ENCODE measurements at places on chromosomes 6 and 20.

DNA sequence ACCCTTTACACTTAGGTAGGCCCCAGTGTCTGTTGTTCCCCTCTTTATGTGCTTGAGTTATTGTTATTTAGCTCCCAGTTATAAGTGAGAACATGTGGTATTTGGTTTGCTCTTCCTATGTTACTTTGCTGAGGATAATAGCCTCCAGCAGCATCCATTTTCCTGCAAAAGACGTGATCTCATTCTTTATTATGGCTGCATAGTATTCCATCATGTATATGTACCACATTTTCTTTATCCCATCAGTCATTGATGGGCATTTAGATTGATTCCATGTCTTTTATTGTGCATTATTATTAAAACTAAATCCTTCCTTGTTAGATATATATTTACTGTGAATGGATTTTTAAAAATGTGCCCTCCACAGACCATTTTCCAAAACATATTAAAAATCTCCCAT lies 1137.3 kb upstream of the ADGRB3 start:
- DNase-seq = no peak

DNA sequence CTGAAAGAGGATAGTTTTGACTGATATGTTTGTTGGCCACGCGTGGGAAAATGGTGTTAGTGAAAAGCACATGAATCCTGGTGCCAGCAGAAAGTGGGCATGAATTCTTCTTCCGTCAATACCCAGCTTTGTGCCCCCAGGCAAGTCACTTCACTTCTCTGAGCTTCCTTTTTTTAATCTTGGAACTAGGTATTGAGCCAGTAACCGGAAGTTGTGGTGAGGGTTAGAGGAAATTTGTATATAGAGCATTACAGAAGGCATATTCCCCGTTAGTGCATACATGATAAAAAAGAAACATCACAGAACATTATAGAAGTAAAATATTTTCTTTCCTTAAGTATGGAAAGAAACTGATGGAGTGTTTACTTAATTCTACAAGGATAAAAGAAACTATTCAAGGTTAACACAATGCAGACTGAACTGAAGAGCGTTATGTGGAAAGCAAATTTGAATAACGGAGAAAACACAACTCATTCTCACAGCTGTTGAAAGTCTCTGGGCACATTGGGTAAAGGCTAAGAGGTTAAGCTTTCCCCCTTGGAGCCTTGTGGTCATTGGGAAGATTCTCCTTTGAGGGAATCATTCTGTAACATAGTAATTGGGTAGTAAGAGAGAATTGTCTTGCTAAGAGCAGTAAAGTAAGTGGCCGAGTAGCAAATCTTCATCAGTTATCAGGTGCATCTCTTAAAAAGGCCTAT lies 223.1 kb downstream of the BCAS1 start:
- no peak for DNase-seq

GRCh38 chr6:144528743-144529425 lies 243.7 kb downstream of the UTRN start:
- DNase-seq = no peak

DNA sequence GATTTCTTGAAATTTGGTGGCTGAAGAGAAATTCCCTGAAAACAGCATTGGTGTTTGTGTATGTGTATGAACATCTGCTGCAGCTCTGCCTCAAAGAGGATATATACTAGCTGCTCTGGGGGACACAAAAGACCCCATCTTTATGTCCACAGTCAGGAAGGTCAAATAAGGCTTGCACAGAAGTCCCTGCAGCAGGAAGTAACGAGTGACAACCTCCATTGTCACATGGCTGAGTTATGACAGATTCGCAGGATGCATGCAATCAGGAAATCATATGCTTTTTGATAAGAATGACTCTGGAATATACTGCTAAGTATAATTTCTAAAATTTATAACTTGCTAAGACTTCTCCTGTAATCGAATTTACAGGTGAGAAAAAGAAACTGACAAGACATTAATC lies 225.9 kb upstream of the CST7 start:
- DNase-seq = no peak

DNA sequence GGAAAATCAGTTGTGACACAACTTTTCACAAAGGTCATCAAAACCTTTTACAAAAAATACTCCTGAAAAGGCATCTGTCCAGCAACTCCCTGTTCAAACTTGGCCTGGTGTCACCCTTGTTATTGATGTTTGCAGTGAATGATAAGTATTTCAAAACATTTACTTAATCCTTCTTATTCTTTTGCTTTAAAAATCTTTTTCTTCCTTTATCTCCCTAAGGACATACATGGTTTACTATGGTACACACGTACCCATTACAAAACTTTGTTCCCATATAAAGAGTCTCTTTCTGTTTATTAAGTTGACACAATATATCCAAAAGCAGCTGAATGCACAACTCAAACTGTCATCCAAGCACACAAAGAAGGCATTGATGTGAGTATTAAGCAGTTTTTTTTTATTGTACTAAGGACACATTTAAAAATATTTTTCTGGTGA lies 17.5 kb downstream of the GSTA2 start:
- DNase-seq = no peak

GRCh38 chr6:34447386-34447785 lies 18.5 kb upstream of the PACSIN1 start:
- DNase-seq = no peak

DNA sequence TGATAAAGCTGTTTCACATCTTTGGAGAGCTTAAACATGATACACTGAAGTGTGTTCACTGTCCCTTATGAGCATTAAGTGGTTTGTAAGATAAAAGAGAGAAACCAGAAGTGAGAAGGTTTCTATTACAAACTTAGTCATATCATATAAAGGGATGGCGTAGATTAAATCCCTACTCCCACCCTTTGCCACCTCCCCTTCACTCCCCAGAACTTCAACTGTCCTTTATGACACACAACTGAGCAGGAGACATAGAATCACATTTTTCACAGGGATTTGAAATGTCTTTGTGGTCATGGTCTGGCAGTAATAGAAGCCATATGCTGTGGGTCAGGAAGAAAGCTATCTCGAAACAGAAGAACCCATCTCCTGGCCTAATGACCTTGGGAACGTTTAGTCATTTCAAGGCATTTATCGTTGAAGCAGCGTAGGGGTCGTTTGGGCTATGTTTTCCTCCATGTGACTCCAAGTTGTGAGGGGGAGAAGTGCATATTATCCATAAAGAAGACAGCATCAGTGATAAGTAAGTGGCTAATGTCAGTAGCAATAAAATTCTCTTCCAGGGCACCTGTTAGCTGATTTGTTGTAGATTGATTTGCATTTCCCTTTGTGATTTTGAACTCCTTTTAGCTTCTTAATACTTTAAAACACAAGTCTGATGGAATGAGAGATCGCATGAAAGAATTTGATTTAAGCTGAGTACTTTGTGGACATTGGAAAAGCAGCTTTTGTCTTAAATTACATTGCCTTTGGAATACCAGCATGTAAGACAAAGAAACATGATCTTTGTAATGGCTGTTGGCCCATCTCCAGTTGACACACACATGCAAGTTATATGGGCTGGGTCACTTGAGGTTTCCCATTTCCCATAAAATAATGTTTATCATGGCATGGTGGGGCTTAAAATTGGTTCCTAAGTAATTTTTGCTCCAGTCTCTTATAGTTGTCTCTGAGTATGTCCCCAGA lies 501.5 kb upstream of the FLRT3 start:
- DNase-seq = no peak

- no peak for DNase-seq
These were observed 15.4 kb downstream of the PFDN4 start for GRCh38 chr20:54223285-54223684.

GRCh38 chr20:11252447-11252846 lies 578.6 kb upstream of the JAG1 start:
- DNase-seq = no peak

DNA sequence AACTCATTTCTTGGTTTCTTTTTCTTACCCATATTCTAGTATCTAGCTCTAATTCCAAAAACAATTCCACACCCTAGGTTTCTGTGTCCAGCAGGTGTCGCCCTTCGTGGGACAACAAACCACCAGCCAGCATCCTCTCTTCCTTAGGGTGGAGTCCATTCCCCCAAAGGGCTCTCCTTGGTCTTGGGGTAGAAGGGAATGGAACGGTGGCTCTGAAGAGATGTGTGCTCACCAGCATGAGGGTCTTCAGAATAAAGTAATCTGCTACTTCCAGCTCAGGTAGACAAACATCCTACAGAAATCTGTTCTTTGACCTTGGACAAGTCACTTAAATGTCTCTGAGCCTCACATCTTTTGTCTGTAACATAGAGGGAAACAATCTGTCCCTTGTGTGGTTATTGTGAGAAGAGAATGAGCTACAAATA lies 7.2 kb downstream of the HLA-DMB start:
- DNase-seq = peak; percentile 23

DNA sequence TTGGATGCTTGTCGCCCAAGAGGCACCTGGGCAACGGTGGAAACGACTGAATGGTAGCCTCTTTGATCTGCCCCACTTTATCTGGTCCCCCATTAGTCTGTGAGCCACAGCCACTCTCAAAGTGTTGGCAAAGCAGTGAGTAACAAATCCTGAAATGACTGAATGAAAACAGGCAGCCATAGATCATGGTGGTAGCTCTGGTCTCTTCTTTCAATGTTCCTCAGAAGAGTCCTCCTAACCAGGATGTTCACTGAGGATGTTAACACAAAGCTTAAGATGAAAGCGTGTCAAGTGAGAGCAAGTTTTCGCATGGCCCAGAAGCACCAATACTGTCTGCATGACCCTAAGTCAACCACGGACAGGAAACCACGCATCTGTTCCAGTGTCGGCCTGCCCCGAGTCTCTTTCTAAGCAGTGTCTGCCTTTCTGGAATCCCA lies 107.3 kb downstream of the IRF4 start:
- DNase-seq = no peak

DNA sequence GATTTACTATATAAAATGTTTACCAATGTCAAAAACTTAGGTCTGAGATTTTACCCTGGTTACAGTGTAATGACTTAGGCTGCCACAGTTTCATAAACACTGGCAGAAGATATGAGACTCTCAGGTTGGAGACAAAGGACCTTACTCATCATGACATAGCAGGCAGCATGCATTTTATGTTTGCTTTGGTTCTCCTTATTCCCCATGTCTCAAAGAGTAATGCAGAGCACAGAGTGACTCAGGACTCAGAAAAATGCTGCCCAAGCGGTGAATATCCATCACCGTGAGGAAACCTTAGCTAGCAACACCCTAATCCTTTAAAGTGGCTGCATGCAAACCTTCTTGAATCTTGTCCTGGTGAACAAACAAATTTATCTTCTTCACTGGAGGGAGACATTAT lies 112.1 kb upstream of the EYS start:
- no peak for DNase-seq

- DNase-seq = no peak
These were observed 52.6 kb upstream of the NAA20 start for GRCh38 chr20:19964289-19965265.

- DNase-seq = no peak
These were observed 406.2 kb upstream of the MMS22L start for GRCh38 chr6:97689078-97689754.

DNA sequence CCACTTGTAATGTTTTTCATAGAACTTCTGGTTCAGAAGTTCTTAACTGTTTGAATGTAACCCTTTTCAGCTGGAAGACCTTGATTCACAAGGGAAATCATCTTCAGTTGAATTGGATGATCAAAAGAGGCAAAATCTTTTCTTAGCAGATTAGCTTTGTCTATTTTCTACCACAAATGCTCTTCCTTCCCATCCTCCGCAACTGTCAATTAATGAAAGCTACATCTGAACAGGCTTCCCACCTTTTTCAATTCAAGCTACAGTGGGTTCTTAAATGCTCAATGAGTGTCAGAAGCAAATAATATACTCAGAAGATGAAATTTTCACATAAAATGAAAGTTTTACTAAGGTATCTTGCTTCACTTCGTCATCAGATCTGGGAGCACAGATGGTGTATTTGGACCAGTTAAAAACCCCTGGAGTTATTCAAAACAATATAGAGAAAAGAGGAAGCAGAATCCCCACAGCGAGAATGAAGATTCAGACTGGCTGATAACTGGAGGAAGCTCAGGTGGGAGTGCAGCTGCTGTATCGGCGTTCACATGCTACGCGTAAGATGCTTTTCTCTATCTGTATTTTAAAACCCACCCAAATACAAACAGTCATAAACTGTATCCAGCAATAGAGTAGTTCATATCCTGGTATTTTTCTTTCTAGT lies 19.4 kb downstream of the QRSL1 start:
- DNase-seq = no peak

DNA sequence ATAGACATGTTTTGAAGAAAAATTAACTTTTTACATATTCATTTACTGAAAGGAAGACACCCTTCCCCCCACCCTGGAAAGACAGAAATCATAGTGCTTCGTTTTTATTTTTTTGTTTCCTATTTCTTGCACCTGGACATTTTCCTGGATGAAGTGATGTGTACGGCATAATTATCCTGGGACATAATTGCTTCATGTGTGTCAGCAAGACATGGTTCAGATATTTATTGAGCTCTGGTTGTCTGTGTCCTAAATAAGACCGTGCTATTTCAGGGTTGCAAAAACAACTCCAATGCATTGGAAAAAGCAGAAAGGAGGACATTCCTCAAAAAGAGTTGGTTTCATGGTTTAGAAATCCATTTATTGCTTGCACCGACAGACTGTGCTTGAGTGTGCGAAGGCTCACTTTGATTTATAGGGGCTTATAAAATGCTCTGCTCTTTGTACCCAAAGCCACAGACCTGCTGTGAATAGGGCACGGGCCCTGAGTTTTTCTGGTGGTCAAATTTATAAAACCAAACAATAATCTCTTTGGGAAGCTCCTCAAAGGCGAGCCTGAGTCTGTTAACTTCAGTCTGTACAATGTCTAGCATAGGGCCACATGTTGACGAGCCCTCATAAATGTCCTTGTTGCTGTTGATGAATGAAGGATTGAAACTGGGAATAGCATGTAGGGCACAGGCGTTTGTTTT lies 179.5 kb downstream of the SOX4 start:
- no peak for DNase-seq

DNA sequence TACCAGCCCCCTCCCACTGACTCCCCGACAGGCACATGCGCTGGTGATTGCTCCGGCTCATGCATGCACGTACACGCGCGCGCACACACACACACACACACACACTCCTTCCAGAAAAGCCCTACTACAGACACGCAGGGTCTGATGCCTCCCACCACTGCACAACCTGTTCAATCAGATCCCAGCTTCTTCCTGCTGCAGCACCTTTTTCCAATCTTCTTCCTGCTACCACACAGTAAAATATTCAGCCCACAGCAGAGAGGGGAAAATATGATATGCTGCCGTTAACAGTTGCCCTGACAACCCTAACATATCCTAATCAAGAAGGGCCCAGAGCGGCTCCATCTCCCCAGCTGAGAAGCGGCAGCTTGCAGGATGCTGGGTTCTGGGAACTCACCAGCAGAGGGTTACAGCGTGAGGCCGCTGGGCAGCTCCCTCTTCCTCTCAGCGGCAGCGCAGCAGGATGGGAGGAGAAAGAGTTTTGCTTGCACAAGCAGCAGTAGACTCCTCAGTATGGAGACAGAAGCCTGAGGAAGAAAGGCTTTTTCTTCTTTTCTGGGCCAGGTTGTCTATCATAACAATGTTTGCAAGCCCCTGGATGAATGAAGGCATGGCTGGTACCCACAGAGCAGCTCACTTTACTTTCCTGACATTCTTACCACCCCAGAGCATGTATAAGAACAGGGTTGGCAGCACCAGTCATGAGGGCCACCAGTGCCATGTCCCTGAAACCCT lies 23.9 kb downstream of the MAP7 start:
- DNase-seq = no peak

GRCh38 chr6:14379568-14379967 lies 262.0 kb downstream of the CD83 start:
- DNase-seq = no peak

GRCh38 chr6:56524891-56525703 lies 117.6 kb downstream of the DST start:
- no peak for DNase-seq

Data from NCI-H446 treated with DMSO at 0.1 percent for 48 hours (cell line).